ENCODE measurements at places on chromosomes 13 and 19.

DNA sequence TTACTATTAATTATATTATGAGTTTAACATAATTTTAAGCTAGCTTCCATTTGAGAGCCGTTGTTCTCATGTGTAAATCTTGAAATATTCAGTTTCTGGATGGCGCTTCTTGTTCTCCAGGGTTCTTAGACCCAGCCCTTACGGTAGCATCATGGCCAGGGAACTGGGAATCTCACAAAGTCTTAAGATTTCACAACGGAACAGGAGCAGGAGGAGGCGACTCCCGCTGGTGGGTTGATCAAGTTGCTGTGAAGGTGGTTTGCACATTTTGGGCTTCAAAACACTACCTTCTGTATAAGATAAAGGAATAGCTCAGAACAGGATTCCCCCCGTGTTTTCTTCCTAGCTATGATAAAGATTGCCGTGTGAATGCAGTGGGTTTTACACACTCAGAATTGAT is 2.8 kb downstream of the NAXD start:
- DNase-seq: no peak

- peak; percentile 67 for DNase-seq
Measured at GRCh38 chr19:16041299-16041990, 34.9 kb upstream of the TPM4 start.

- no peak for DNase-seq
Measured at GRCh38 chr19:39660661-39661060, 4.9 kb downstream of the LGALS16 start.

DNA sequence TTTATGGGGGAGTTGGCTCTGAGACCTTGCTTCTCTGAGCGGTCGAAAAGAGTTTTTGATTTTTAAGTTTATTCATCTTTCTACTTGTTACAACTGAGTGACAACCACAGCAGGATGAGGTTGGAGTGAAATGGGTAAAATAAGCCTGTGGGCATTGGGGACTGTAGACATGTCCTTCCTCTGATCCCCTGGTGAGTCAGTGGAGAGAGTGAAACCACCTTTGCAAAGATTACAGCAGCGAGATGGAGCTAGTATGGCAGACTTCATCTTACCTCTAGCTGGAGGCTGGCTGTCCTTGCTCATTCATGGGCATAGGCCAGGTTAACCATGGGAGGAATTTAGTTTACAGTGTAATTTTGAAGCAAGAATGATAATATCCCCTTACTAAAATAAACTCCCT is 30.9 kb upstream of the PSG9 start:
- no peak for DNase-seq

GRCh38 chr13:99655351-99656091 is 154.2 kb downstream of the TM9SF2 start:
- no peak for DNase-seq

All from effector CD4-positive, alpha-beta T cell (primary cell).